ENCODE measurements at places on chromosomes 6 and 20.

GRCh38 chr20:47392015-47392720, 35.7 kb upstream of the ZMYND8 start:
- peak; percentile 65 for DNase-seq

DNA sequence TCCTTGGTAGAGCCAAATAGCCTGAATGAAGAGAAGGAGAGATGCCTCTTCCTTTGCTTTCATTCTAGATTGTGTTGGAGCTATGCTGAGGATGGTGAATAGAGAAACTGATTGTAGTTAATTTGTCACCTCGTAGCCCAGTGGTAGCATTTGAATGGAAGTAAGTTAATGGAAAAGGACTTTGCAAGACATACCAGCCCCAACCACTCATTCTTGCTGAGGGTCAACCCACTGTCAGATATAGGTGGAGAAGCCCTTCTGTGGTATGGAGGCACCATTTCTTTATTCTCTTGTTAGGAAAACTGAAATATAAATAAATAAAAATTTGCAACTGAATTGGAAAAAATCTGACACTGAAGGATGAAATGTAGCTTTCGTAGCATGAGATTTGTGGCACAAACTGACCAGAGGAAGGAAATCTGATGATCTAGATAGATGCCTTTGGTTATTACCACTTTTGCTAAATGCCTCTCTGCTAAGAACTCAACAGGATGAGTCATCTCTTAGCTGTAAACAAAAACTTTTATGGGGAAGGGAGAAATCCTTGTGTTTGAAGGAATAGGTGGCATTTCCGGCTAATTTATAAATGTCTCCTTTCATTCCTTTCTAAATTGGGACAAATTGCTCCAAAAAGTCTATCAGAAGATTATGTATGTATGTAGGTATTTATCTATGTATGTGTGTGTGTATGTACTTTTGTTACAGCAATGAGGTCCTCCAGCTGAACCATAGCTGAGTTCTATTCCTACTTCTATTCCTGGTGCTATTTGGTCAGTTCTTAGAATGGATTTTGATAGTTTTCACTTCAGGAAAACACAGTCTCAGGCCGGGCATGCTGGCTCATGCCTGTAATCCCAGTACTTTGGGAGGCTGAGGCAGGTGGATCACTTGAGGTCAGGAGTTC, 76.5 kb upstream of the SUPT3H start:
- peak; percentile 71 for DNase-seq

DNA sequence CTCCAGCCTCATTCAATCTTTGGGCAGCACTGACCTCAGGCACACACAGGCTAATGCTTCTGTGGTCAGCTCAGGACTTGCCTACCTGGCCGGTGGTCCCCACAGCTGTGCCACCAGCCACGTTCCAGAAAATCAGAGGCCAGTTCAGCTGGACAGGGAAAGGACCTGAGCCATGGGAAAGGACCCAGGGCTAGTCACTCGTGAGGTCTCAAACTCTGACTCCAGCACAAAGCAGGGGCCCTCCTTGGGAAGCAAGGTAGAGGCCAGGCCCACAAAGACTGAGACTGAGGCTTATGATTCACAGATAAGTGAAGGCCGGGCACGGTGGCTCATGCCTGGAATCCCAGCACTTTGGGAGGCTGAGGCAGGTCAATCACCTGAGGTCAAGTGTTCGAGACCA, 22.4 kb upstream of the HELZ2 start:
- DNase-seq = no peak

DNA sequence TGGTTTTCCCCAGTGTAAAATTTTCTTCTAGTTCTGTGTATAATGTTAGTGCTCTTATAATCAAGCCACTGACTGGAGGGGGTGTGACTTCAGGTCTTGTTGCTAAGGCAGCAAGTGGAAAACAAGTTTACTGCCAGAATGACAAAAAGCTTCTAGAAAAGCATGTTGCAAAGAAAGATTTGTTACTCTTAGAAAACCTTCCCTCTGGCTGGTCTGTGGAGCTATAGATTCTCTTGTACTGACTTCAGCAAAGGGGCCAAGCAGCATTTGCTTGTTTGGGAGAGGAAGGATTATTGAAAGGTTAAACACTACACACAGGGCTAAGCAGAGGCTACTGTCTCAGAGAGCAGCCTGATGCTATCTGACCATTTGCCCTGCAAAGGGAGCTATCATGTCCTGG, 288.8 kb downstream of the BTBD9 start:
- DNase-seq = peak; percentile 76

GRCh38 chr6:123802351-123802696, 1.3 kb upstream of the NKAIN2 start:
- no peak for DNase-seq

DNA sequence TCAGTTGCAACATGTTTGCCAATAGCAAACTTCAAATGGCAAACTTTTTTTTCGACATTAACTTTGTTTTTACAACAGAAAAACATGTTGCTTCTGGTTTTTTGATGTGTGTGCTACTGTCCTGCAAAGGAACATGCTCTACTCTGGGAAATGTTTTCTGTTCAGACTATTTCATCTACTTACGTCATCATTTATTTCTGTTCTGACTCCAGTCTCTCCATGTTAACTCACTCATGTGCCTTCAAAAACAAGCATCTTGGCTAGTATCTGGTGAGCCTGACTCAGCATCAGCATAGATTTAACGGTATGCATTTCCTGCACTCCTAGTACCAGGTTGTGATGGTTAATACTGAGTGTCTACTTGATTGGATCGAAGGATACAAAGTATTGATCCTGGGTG, 36.1 kb upstream of the MAP7 start:
- peak; percentile 74 for DNase-seq

GRCh38 chr20:21693322-21693721, 12.1 kb upstream of the PAX1 start:
- DNase-seq = no peak

GRCh38 chr20:33401921-33402369, 626 bp upstream of the CDK5RAP1 start:
- DNase-seq = peak; percentile 11

- DNase-seq = no peak
Observed at GRCh38 chr20:40717343-40717865, 28.4 kb upstream of the MAFB start.

Data from astrocyte of the hippocampus (primary cell).